ENCODE measurements at places on chromosomes 5 and 9.

GRCh38 chr9:96141666-96142065 lies 160.3 kb downstream of the HSD17B3 start:
- no peak for DNase-seq

GRCh38 chr5:137629646-137630045 lies 106.2 kb downstream of the KLHL3 start:
- DNase-seq: no peak

DNA sequence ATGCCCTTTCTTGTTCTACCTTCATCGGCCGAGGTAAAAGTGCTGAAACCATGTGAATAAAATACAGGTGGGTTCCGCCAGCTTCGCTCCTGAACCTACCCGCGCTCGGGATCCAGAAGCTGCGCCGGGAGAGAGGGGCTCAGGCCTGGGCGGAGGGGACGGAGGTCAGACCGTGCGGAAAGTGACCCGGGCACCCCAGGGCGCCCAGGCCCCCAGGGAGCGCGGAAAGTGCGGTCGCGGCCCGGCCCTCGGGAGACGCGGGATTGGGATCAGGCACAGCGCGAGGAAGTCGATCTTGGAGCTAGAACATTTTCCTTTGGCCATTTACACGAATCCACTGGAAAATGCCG lies 329 bp downstream of the SYK start:
- no peak for DNase-seq

GRCh38 chr5:171397190-171397589 lies 9.5 kb downstream of the NPM1 start:
- no peak for DNase-seq

GRCh38 chr9:78001946-78002731 lies 29.5 kb downstream of the GNAQ start:
- no peak for DNase-seq

- no peak for DNase-seq
These were observed 76.6 kb upstream of the SPTLC1 start for GRCh38 chr9:92191801-92192200.

- no peak for DNase-seq
These were observed 14.3 kb downstream of the RASGEF1C start for GRCh38 chr5:180194410-180195345.

DNA sequence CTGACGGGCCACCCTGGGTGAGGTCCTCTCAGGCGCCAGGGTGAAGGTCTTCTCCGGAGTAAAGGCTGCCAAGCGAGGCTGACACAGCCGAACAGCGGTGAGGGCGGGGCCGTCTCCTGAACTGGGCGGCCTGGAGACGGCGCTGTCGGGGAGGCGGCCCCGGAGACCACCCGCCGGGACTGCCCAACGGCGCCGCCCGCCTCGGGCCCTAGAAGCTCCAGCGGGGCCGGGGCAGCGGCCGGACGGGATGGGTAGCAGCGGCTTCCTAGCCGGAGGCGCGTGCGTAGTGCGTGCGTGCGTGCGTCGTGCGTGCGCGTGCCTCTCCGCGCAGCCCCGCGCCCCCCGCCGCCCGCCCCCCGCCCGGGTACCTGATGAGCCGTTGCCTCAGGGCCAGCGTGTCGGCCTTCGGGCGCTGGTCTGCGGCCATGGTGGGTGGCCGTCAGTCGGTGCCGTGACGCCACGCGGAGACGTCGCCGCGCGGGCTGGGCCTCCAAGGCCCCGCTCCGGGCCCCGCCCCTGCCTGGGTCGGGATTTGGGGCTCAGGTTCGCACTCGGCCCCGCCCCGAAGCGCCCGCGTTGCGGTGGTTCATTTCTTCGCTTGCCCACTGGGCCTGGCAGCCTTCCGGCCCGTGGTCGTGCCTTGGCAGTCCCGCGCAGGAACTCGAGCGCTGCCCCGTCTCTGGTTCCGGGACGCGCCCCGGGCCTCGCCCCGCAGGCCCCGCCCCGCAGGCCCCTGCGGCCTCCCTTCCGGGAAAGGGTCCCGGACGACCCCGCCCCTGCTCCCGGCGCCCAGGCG lies at the start of gene PHYKPL:
PHYKPL (minus strand) TSS at position 679 of the 796 bp plus-strand sequence; CDS start at position 427, 252 bp downstream.
- DNase-seq: peak; percentile 48

- DNase-seq: no peak
These were observed 396.7 kb downstream of the MRPS30 start for GRCh38 chr5:45205403-45205961.

- no peak for DNase-seq
These were observed 130.6 kb downstream of the SLF1 start for GRCh38 chr5:94749042-94749441.

DNA sequence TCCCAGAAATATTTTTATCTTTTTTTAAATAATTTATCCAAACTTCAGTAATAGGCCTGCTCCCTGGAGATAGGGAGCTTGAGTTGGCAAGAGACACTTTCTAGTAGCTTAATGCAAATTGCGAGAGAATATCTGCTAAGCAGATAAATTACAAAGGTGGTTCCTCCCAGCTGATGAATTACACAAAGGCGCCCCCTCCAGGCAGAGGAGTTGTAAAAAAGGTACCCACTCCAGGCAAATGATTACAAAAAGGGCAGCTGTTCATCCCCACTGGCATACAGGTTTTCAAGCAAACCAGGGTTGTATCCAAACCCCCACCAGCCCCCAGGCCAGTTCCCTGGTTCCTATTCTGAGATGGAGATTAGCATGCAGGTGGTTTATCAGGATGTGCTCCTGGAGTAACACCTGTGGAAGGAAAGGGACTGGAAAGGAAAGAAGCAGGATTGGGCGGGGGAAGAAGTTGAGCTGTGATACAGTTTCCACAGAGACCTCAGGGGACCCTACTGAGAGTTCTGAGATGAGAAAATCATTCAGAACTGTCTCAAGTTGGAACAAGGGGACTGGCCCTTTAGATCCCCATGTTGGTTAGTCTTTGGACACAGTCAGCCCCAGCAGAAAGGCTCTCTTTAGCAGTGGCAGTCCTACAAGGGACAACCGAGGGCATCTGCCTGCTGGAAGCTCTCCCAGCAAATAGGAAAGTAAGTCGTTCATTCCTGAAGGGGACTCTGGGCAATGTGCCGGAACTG lies 25.5 kb downstream of the ESM1 start:
- DNase-seq: no peak

DNA sequence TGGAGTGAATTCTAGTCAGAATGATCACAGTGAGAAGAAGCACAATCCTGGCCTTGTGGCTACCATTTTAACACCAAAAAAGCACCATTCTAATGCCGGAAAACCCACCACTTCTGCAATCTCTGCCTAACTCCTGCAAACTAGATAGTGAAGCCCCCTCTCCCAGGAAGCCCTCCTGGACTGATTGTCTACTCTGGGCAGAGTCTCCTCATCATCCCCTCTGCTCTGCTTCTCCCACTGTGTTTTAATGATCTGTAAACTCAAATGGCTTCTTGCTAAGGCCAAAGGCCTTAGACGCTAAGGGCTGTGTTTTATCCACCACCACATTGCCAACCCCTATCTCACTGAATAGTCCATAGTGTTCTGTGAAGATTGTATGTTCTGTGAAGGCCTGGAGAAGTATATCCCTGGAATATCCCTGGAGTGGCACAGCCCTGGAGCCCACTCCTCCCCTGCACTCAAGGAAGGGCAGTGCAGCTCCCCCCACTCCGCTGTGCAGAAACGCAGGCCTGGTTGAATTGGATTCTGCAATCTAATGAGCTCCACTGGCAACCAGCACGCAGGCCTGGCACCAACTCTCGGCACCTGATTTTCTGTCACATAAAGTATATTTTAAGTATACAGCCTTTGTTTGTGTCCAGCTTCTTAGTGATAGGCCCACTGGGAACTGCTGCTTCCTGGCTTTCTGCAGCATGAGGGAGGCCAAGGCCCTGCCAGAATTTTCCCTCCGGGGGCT lies 126.3 kb downstream of the ATPSCKMT start:
- no peak for DNase-seq

DNA sequence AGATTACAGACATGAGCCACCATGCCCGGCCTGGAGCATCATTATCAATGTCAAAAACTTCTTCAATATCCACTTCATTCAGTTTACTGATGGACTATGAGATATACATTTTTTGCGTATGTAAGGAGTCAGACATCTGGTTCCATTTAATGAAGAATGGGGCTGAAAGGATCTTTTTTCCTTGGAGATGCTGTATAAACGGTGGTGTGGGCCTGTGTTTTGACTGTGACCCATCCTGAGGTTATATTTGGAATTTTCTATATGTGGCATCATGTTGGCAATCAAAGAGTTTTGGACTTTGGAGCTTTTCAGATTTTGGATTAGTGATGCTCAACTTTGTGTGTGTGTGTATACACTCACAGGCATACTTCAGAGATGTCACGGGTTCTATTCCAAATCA lies 85.7 kb upstream of the FBXL17 start:
- no peak for DNase-seq

DNA sequence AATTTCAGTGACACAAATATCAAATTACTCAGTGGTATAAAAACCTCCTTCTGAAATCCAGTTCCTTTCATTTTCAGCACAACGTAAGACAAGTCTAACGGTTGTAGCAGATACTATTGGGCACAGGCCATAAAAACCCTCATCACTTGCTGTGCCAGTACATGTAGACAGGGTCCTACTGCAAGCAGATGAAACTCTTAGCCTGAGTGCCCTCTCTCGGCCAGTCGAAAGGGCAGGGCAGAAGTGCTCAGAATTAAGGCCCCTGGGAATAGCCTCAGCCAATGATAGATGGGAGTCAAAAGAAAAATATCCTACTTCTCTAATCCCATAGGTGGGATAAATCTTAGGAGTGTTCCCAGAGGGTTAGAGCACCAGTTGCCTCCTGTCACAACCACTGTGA lies 168.5 kb upstream of the FER start:
- no peak for DNase-seq

GRCh38 chr5:75202935-75203334 lies 33.7 kb downstream of the ANKRD31 start:
- DNase-seq: no peak

Data from stimulated activated CD8-positive, alpha-beta memory T cell treated with anti-CD3 and anti-CD28 coated beads, Interleukin-15, amount 100 ng/mL, for 24 hours (primary cell).